ENCODE measurements at places on chromosomes 11 and 22.

GRCh38 chr11:73914284-73914683, 36.5 kb upstream of the DNAJB13 start:
- DNase-seq: no peak

DNA sequence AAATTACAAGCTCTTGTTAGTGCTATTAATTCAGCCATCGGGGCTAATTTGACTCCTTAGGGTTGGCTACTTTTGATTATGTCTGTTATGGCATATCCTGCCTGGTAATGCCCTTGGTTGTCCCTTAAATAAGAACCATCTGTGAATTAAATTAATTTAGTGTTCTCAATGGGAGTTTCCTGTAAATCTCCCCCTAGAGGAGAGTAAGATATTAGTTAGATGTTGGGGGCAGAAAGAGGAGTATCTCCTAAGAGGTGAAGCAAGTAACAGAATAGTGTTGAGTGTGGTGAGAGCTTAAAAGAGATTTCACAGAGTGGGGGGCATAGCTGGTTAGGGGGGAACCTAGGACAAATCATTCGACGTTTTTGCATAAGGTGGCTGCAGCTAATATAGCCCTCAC, 1126.9 kb downstream of the JRKL start:
- DNase-seq: no peak

GRCh38 chr22:44668190-44668885, 33.7 kb upstream of the PRR5 start:
- DNase-seq: no peak

- DNase-seq: no peak
Observed at GRCh38 chr11:78535027-78535426, 39.6 kb downstream of the NARS2 start.

All from NCI-H1930 (cell line).